ENCODE measurements at places on chromosomes 13 and 19.

GRCh38 chr19:28934631-28935030 is 278.3 kb downstream of the UQCRFS1 start:
- DNase-seq = no peak

DNA sequence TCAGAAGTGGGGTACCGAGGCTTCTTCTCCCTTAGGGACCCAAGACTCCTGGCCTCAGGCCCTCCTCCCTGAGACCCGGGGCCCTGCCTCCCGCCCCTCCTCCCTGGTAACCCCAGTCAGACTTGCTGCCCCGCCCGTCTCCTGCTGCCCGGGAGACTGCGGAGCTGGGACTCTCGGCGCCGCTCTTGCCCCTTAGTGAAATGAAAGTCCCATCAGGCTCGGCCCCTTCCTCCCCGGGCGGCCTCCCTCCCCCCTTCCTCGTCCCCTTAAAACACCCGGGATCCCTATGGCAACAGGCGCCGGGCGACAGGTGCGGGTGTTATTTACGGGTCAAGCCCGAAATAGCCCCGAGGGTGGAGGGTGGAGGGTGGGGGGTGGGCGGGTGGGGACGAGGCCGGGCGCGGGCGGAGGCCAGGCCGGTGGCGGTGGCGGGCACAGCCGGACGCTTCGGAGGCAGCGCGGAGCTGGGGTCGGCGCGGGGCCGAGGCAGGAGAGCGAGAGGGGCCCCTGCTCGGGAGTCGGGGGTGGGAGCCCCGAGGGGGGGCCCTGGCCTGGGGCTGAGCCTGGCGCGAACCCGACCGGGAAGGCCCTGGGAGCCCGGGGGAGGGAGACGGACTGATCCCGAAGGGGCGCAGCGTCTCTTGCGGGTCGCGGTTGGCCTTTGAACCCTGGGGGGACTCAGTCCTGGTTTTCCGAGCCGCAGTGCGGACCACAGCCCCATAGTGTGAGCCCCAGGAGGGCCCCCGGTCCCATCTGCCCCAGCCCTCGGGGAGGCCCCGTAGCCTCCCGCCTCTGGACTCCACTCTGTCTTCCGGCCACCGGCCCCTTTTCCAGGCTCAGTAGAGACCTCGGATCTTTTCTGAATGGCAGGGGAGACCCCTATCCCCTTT is at the start of gene CACNG6:
CACNG6 (plus strand) TSS at position 414 of the 890 bp plus-strand sequence. CDS start 1,241 bp downstream, outside the sequence.
- DNase-seq = no peak

DNA sequence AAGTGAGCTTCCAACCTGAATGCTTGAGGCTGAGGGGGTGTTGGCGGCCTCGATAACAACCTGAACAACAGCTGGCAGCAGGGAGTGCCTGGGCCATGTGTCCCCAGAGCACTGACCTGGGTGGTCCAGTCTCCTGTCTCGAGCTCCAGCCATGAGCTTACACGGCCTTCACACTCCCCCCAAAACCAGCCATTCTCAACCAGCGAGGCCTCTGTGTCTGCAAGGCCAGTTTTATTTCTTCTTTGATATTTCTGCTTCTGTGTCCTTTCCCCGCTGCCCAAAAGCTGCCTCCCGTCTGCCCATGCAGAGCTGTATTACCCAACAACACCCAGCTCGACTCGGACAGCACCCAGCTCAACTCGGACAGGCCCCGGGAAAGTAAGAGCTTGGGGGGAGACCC is 32.5 kb upstream of the TFDP1 start:
- no peak for DNase-seq

- peak; percentile 38 for DNase-seq
Observed at GRCh38 chr19:40305403-40305802, 20.3 kb upstream of the AKT2 start.

GRCh38 chr19:10036601-10037071 is 23.4 kb downstream of the RDH8 start:
- DNase-seq = no peak

DNA sequence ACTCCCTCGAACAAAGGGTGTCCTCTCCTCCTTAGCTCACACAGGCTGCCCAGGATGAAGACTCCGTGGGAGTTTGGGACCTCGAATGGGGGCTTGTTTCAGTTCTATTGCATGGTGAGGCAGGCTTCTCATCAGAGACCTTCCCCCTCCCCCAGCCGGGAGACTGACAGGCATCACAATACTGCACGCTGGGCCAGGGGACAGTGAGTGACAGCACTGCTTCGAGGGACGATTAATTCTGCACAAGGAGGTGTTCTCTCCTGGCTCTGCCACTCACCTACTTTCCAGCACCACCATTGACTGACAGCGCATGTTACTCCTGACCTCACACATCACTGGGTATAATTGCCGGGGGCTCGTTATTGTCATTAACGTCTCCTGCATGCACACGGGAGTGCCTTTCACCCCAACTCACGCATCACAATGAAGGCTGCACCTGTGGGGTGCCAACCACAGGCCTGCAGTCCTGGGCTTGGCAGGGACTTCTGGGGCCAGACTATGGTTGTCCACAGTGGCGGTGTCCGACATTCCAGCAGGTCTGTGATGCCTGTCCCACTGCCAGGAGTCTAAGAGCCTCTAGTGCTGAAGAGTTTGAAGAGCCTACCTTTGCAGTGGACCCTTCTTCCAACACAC is 412.2 kb upstream of the TSHZ3 start:
- no peak for DNase-seq

- no peak for DNase-seq
Observed at GRCh38 chr13:75357576-75358289, 124.2 kb downstream of the TBC1D4 start.

DNA sequence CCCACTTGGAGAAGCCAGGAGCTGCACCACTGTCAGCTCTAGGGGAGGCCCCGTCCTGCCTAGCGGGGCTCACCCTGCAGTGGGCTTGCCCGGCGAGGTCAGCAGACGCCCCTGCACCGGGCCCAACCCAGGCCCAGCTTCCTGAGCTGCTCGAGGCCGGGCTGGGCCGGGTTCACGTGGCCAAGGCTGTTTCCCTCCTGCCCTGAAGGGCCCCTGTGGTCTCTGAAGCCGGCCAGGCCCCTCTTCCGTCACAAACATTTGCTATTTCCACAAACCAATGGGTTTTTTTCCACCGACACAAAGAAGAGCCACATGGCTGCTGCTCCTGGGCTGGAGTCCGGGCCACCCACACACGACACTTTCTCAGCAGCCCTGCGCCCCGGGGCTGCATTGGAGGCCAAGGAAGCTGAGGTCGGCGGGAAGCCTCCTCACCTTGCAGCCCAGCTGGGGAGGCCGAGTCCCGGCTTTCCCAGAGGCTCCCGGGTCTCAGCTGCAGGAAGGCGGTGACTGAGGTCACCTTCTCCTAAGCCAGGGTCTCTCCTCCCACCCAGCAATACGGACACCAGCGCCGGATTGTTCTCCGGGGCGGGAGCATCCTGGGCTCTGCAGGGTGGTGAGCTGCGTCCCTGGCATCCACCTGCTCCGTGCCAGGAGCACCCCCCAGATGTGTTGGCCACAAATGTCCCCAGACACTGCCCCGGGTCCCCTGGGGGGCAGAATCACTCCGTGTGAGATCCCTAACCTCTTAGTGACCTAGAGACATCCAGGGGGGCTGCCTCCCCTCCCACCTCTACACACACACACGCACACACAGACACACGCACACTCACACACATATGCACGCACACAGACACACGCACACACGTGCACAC is 80.5 kb downstream of the GADD45B start:
- DNase-seq = no peak

- DNase-seq = no peak
Observed at GRCh38 chr13:45926741-45927140, 75.2 kb upstream of the SIAH3 start.

DNA sequence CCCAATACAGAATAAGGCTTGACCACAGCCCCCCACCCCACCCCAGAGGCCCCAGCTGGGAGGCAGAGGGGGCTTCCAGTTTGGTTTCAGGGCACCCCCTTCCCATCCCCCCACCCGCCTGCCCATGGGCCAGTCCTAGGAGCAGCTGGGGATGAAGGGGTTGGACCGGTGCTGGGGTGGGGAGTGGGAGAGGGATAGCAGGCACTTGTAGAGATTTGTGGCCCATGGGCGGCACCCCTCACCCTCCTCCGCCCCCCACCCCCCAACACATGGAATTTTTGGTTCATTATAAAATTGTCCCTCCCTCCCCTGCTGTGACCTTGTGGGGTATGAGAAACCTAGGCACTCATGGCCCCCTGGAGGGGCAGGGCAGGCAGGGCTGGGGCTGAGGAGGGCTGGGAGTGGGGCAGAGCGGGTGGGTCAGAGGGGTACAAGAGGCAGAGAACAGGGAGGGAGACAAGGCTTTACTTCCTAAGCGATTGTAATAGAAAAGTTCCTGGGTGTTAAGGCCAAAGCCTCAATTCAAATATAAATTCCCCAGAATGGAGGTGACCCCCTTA is 5.3 kb upstream of the GSK3A start:
- DNase-seq = no peak

GRCh38 chr19:19826875-19827274 is 5.3 kb upstream of the ZNF506 start:
- DNase-seq = no peak

DNA sequence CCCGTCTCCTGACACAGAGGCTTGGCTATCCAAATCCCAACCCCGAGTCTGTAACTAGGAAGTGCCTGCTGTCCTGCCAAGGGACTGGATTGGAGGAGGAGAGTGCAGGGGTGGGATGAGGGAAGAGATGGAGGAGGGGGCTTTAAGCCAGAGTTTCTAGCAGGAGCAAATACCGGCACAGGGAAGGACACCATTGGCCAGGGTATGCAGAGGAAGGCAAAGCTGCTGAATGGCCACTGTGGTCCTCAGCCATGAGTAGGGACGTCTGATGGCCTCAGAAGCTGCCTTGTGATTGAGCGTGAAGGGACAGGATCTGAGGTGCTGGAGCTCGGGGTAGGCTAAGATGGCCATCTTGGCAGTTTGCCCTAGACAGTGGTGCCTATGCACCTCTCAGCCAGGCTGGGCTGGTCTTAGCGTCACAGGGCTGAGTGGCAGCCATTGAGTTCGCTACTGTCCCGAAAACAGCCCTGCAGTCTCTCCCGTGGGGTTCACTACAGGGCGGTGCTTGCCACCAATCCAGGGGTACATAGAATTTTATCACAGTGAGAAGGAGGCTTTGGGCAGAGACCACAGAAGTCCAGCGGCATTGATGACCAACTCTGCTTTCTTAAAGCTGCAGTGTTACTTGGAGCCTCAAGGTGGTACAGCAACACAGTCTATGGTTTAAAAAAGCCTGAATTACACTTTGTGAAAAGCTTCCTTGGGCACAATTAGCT is 61.8 kb downstream of the AKAP11 start:
- DNase-seq = no peak

DNA sequence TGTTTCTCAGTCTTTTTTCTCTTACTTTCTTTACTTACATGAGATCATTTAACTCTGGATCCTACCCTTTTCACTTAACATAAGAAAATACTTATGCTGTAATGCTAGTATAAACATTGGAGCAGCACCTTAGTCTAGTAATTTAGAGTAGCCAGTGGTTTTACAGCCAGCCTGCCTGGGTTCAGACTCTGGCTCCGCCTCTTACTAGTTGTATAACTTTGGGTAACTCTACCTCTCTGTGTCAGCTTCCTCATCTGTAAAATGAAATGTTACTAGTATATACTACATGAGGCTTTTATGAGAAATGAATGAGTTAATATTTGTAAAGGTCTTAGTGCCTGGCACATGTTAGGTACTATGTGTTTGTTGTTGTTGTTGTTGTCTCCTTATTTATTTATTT is 5.6 kb downstream of the CDADC1 start:
- no peak for DNase-seq

DNA sequence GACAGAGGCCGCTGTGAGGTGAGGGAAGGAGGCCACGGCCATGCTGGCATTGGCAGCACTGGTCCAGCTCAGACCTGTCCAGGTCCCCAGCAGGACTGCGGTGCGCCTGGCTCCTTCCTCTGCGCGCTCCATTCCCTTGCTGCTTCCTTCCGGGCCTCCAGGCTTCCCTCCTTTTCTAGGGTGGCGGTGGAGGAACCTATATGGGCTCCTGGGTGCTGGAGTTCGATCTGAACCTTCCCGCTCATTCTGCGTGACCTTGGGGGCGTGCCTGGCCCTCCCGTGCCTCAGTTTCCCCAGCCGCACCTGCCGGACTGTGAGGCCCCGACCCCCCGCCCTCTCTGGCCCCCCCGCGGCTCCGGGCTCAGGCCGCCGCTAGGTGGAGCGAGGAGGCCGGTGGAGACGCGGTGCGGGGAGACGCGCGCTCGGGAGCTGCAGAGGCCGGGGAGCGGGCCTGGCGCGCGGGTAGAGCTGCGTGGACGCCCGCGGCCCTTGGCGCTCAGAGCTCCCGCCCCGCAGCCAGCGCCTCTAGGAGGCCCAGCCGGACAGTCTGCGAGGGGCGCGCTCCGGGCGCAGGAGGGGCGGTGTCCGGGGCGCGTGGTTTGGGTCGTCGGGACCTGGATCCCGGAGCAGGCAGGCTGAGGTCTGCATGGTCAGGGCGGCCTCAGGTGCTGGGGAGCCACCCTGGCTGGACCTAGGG is 29.9 kb downstream of the EFNA2 start:
- DNase-seq = no peak

DNA sequence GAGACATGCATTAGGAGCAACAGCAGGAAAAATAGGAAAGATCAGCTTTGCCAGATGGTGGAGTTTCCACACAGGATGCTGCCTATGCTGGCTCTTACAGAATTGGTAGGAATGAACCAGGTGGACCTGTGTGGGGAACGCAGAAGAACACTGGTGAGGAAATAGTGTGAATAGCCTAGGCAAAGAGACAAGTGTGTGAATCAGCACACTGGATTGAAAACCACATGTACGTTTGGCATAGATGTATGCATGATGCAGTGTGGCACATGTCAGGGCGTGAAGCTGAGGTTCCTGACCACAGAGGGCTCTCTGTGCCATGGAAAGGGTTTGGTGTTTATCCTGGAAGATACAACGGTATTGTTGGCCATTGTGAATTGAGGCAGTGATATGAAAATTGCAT is 156.5 kb upstream of the SLC10A2 start:
- no peak for DNase-seq

GRCh38 chr13:72643311-72643989 is 84.0 kb downstream of the MZT1 start:
- peak; percentile 29 for DNase-seq

- DNase-seq = no peak
Observed at GRCh38 chr19:11377237-11377636, 2.8 kb downstream of the SWSAP1 start.

GRCh38 chr13:32883474-32883873 is 132.7 kb upstream of the KL start:
- DNase-seq = no peak

DNA sequence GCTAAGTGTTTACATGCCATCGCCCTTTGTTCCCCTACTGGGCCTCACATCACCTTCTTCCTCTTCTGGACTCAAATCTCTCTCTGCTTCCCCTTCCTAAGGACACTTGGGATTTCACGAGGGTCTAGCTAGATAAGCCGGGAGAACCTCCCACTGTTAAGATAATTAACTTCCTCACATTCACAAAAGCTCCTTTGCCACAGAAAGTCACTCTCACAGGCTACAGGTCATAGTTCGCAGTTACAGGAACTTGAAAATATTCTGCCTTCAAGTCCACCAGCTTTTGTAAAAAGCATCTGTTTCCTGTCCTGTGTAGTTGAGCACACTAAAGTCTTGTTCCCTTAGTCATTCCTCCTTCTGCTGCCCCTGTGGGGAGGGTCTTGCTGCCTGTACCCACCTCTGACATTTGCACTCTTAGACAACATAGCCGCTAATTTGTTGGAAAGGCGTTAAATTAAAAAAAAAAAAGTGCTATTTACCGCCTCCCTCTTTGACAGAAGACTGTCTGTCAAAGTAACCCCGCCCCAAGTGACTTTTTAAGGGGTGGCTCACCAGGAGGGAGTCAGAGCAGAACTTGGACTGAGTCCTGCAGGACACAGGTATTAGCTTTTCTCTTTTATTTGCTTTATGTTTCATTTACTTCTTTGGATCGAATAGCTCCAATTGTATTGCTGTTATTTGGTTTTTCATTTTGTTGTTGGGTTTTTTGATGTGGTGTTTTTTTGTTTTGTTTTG is 26.8 kb upstream of the CEACAM21 start:
- DNase-seq = peak; percentile 50
